Upper lobe of left lung (tissue), 6 donors: ENCODE measurements at places on chromosomes 3 and 15. TPM values are rescaled to one million over a fixed set of nuclear protein-coding genes. Genes with fewer than 3 reads are reported as not detected.

DNA sequence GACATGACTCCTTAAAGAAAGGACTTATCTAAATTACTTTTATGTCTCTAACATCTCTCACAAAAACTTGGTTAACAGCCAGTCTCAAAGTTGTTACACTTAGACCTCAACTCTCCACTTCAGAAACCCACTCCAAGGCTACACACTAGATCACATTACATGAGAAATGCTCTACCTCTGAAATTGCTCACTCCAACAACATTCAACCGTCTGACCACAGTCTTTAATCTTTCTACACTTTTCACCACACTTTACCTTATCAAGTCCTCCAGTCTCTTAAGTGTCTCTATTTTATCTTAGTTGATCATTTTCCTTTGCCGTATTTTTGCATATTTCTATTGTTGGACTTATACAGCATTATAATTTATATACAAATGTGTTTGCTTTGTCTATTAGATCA is 5.8 kb downstream of the SLC12A6 start:
- no peak for DNase-seq

DNA sequence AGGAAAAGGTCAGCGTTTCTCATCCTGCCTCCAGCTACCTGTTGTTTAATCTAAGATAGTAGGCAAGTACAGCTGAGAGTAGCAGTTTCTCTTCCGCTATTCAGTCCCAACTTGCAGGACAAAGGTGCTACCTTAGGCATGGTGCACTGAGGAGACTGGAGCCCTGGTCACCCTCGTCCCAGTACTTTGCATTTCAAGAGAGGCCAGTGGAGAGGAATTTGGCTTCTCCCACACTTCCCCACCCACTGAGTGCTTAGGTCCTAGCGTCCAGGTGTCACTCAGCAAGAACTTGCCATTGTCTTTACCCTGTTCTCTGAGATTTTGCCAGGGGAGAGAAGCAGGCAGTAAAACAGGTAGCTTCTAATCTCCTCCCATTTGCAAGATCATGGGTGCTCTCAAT is 12.5 kb upstream of the RPN1 start:
- DNase-seq = no peak

DNA sequence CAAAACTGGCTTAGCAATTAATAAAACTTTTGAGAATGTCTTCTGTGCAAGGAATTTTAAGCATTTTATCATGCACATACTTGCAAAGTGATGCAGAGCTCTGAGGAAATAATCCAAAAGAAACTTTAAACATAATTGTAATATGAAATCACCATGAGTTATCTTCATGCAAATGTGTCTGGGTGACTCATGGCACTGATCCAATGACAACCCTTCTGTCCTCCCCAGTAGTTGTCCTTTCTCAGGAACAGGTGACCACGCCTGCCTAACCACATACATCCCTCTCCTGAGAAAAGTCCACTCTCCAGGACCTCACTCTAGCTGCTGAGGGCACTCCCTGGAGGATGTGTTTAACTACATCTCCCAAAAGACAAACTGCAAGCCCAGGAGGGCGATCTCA is 530.6 kb upstream of the IL12A start:
- DNase-seq = no peak

DNA sequence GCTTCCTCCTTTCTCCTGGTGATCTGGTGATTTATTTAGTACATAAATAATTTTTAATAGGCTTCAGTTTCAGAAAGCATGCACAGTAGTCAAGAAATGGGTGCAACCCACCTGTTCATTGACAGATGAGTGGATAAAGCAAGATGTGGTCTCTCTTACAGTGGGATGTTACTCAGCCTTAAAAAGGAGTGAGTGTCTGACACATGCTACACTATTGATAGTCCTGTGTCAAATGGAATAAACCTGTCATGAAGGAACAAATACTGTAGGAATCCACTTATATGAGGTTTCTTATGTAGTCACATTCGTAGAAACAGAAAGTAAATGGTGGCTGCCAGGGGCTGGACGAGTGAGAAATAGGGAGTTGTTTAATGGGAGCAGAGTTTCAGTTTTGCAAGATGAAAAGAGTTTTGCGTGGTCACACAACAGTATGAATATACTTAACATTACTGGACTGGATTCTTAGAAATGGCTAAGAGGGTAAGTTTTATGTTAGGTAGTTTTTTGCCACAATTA is 56.0 kb upstream of the PPARG start:
- DNase-seq = no peak

DNA sequence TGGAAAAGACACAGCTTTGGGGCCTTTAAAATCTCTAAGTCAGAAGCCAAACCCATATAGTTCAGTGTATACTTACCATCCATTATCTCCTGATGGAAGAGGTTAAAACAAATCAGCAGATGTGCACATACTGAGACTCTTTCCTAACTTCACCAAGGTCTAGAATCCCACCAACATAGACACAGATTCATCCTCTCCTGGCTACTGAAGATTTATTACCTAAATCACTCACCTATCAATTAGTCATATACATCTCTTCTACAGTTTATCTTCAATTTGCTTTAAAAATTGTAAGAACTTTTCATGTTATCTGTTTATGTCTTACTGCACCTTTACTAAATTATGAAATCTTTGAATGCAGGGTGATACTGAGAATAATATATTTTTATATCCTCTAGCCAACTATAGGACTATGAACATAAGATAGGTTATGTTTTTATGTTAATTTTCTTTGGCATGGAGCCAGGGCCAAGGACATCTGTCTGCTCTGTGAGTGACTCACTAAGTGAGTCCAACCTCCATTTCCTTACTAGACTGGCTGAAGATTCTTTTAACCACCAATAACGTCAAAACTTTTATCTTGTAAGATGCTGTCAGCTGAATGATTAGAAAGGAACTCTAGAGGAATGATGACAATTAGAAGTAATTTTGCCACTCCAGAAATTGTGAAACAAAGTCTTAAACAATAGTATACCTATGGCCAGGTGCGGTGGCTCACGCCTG is 397.6 kb downstream of the FOXP1 start:
- DNase-seq = no peak

- no peak for DNase-seq
These were observed 343.0 kb downstream of the PLOD2 start for GRCh38 chr3:145817870-145818483.

DNA sequence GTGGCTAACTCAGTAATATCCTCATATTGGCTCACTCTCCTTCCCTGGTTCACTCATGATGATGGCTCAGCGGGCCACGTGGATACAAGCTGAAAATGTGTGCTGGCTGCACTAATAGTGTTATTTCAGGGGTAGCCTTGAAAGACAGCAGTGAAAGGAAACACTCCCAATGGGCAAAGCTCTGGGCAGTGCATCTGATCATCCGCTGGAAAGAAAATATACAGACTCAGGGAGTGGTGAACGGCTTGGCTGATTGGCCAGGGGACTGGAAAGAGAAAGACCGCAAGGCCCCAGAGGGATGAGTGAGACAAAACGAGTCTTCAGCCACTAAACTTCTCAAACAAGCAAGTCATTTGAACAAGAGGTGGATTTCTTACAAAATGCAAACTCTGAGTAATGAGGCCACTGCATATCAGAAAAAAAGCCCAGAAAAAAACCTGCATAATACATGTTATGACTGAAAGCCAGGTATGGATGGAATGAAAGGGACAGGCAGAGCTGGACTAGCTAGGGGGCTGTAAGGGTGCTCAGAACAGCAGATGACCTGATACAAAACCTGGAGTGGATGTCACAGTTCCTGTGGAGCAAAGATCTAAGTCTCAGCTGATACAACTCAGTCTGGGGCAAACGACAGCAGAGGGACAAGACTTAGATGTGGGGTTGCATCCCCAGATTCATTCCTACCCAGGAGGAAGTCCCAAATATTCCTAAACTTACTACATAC is 33.3 kb downstream of the CMTM6 start:
- DNase-seq = no peak

DNA sequence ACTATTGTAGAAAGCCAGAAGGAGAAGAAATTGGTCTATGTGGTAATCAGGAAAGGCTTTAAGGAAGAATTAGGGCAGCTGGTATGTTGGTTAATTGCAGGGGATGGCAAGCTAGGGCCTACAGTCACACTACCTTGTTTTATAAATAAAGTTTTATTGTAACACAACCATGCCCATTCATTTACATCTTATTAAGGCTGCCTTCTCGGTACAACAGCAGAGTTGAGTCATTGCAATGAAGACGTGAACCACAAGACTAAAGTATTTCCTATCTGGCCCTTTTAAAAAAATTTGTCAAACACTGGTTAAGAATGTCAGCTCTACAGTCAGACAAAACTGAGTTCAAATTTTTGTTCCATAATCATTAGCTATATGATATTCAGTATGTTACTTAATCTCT is 8.3 kb downstream of the SERPINI1 start:
- no peak for DNase-seq

GRCh38 chr3:125594125-125594524 is 1.2 kb downstream of the OSBPL11 start:
- no peak for DNase-seq

- DNase-seq = no peak
These were observed 648.9 kb upstream of the ALCAM start for GRCh38 chr3:104717828-104718196.

DNA sequence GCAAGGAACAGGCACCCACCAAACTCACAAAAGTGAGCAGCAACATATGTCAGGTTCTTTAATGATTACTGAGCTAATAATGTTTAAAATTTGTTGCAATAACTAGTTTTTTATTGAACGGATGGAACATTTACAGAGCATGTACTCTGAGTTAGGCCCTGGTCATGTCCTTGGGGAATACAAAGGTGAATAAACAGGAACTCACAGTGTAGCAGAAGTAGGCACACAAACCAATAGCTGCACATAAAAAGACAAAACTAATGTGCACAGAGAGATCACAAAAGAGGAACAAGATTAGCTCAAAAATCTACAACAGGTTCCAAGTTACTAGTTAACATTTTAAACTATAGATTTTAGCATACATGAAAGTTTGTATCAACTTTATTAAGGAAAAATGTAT is 505.3 kb upstream of the PPP2R3A start:
- no peak for DNase-seq

DNA sequence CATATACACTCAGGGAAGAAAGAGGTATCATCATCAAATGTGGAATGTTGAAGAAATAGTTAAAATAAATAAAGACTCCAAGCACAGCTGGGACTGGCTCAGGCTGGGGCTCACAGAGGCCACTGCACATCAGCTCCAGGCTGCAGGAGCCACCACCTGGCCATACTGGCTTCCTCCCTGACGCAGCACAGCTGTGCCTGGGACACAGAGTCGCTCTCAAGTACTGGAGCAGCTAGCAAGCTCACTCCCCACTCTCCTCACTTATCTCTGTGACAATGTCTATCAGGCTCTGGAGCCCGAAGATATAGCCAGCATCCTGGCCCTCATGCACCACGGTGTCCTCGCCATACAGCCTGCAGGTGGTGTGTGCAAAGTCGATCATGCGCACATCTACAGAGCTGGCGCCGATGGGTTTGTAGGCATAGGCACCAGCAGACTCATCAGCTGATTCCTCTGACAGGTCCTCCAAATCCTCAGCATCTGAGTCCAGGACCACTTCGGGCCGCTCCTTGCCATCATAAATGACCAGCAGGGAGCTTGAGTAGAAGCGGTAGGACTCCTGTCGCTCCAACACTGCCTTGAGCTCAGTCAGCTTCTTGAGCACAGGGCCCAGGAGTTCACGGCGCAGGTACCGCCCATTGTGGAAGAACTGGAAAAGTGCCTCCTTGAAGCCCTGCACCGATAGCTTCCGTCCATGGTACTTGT is 2.5 kb upstream of the NCKIPSD start:
- no peak for DNase-seq

DNA sequence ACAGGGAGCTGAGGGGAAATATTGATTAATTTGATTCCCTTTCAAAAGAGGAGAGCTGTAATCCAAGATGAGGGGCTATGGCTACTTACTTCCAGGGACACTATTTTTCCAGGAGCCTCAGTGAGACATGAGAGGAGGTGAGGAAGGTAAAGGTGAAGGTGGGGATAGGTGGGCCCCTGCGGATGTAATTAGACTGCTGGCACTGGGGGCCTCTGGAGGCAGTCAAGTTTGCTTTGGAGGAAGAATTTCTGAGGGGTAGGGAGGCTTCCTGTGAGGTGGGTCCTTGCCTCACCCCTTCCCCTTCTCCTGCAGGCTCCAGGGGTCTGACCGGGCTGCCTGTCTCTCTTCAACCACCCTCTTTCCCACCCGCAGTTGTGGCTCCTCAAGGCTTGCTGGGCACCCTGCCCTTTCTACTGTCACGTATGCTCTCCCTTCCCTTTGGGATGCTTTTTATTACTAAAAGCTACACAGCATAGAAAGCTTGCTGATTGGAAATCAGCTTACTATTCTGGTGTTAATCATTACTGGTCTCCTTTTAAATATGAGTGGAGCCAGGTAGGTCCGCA is 22.5 kb downstream of the GASK1A start:
- no peak for DNase-seq

DNA sequence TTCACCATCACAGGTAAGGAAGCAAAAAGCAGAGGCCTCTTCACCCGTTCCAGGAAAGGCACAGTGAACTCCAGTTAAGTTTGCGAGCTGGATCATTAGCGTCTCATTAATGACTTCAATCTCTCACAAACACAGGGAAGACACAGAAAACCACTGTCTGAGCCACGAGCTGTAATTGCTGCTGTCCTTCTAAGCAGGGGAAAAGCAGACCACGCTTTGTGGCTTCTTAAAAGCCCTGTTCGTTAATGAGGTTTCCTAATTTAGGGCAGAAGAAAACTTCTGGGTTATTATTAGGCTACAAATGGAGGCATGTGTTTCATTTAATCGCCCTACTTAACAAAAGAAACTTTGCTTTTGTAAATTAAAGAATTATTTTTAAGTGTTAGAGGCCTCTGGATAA is 50.6 kb upstream of the FAM174B start:
- no peak for DNase-seq

GRCh38 chr3:141275032-141275422 is 43.4 kb downstream of the PXYLP1 start:
- DNase-seq = no peak

GRCh38 chr15:42820811-42821210 is 83.9 kb upstream of the CDAN1 start:
- DNase-seq = no peak

GRCh38 chr15:79090487-79091203 is at the start of gene RASGRF1:
TSS of gene RASGRF1 (minus strand) at chr15:79090780. CDS start at chr15:79090498, 282 bp downstream.
- peak; percentile 75 for DNase-seq

DNA sequence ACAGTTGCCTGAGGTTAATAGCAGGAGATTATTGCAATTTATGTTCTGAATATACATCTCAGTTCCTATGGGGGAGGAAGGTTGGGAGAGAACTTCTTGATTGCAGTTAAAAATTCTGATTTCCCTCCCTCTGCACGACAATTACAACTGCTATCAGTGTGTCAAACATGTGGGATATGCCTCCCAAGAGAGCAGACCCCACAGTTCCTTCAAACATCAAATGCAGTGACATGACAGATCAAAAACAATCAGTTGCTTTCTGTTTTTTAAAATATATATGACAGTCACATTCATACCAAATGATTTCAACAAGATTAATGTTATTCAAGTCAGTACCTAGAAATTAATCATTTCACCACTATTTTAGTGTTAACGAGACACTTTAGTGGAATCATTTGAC is 639.0 kb downstream of the EDEM1 start:
- no peak for DNase-seq

RASL12 gene
- total RNA-seq = 49.9 TPM

CMTM6 gene
- total RNA-seq = 63.2 TPM

PSTPIP1 gene
- total RNA-seq = 18.4 TPM

CPA3 gene
- 21.0 TPM for total RNA-seq

NR2E3 gene
- total RNA-seq = not detected

COL8A1 gene
- total RNA-seq = 61.0 TPM

SLC2A2 gene
- 0.13 TPM for total RNA-seq

SKOR1 gene
- total RNA-seq = 4.2 TPM
